ENCODE measurements at places on chromosomes 12 and 14. TPM values are rescaled to one million over a fixed set of nuclear protein-coding genes. Genes with fewer than 3 reads are reported as not detected.
A peak's percentile ranks its signal among the peaks of the same experiment; 100 is the strongest.

DNA sequence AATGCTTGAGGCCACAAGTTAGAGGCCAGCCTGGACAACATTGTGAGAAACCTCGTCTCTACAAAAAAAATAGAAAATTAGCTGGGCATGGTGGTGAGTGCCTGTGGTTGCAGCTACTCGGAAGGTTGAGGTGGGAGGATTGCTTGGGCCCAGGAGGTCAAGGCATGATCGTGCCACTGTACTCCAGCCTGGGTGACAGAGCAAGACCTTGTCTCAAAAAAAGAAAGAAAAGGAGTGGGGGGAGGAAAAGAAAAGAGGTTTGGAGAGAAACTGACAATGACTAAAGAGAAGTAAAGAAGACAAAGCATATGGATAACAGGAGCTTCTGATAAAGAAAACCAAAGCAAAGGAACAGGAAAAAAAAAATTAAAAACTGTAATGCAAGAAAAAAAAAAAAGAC is 37.4 kb upstream of the SELPLG start:
- no peak for DNase-seq

- DNase-seq = no peak
Observed at GRCh38 chr14:78488938-78489337, 318.8 kb downstream of the NRXN3 start.

DNA sequence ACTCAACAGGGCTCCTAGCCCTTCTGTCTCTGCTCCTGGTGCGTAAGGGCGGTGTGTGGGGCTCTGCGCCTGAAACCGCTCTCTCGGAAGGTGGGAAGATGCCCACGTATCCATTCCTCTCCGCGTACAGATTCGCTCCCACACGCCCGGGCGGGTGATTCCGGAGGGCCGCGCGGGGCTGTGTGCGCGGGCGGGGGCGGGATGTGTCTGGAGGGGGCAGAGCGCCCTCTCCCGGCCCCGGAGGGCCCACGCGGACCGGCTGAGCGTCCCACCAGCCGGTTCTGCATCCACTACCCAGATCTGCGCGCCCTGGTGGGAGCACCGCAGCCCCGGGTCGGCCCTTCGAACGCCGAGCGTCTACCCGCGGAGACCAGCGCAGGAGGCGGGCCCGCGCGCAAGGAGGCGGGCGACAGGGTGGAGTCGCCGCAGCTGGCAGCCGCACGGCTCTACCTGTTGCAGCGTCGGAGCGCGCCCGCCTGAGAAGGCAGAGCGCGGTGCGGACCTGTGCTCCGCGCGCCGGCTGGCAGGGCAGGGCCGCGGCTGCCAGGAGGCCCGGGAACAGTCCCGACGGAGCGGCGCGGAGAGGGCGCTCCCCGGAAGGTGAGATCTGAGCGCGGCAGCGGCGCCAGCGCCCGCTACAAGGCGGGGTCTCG is 1.4 kb upstream of the KCNK13 start:
- DNase-seq = no peak

- DNase-seq = no peak
Observed at GRCh38 chr12:2129076-2129475, 76.3 kb downstream of the CACNA1C start.

DNA sequence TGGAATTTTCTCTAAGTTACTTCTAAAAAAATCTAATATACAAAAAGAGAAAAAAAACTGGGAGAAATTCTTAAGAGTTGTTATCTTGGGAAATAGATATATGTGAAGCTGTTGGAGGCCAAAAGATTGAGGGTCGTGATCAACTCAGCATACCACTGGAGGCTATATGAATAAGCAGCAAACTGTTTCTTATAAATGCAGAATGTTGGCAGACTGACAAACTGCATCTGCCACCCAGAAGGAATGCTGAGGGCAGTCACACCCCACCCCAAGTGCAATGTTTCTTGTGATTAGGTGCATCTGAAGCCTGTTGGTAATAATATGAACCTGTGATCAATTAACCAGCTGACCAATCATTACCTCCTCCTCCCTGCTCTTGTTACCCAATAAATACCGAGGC is 818.6 kb upstream of the MGAT4C start:
- DNase-seq = no peak

DNA sequence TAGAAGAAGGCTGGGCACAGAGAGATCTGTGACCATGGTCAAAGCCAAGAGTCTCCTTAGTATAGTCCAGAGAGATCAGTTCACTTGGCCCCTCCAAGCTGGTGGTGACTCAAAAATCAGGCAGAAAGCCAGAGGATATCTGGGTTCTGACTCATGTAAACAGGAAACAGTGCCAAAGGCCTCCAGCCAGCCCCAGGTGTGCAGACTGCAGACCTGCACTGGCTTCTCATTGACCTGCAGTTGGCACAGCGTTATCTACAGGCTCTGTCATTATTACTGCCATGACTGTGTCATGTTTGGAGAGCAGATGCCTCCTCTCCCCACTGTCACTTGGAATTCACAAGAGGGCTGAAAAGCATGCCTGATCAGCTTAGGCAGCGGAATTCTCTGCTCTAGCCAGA is 295.7 kb upstream of the PRKD1 start:
- DNase-seq = peak; percentile 75

DNA sequence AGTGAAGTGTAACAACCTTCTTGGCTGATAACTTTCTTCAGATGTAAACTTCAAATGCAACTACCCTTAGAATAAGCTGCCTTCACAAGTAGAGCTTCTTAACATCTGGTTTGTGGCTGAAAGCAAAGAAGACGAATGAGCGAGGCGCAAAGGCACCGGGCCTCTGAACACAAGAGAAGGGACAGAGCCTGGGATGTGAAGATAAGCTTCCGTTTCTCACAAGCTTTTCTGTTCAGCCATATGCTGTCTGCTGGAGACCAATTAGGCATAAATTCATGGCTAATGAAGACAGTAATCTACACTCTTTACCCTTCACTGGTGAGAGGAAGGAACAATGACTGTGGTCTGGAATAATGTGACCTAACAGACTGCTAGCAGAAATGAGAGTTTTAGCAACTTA is 195.2 kb downstream of the ATXN7L3B start:
- no peak for DNase-seq

- no peak for DNase-seq
Observed at GRCh38 chr12:108123402-108123801, 5.7 kb upstream of the WSCD2 start.

- no peak for DNase-seq
Observed at GRCh38 chr12:684416-684815, 21.2 kb upstream of the NINJ2 start.

- DNase-seq = no peak
Observed at GRCh38 chr12:113837528-113838296, 128.4 kb downstream of the RBM19 start.

- no peak for DNase-seq
Observed at GRCh38 chr12:60100852-60101251, 505.0 kb downstream of the SLC16A7 start.

GRCh38 chr12:46675736-46676135 is 150.1 kb downstream of the SLC38A4 start:
- no peak for DNase-seq

DNA sequence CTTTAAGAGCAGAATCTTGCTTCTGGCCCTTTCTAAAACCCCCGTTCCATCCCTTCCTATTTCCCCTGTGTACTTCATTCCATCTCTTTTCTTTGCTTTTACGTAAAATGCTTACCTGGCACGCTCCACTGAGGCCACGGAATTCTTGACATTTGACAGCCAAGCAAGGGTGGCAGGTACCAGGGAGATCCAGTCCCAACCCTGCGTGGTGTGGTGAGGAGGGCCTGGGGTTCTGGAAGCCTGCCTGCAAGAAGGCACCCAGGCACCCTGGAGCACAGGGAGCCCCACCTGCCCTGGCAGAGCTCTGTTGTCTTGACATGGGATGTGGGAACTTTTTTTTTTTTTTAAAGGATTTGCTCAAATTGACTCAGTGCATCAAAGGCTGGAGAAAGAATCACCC is 48.6 kb downstream of the ITPK1 start:
- DNase-seq = no peak

GRCh38 chr14:33916663-33917565 is 34.0 kb downstream of the EGLN3 start:
- no peak for DNase-seq

GRCh38 chr12:92854344-92854743 is 74.8 kb downstream of the EEA1 start:
- no peak for DNase-seq

GRCh38 chr14:24840204-24840893 is 206.4 kb upstream of the GZMB start:
- DNase-seq = no peak

DNA sequence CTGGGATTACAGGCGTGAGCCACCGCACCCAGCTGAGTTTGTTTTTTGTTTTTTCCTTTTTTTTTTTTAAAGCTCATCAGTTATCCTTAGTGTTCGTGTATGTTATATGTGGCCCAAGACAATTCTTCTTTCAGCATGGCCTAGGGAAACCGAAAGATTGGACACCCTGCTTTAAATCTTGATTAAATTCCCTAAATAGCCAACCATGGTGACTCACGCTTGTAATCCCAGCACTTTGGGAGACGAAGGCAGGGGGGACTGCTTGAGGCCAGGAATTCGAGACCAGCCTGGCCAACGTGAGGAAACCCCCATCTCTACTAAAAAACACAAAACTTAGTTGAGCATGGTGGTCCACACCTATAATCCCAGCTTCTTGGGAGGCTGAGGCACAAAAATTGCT is 131.1 kb downstream of the MED13L start:
- no peak for DNase-seq

The TTC9 gene
- 2.2 TPM for total RNA-seq

The PEBP1 gene
- total RNA-seq = 428 TPM

The IFNG-AS1 gene
- not detected for total RNA-seq
